ENCODE measurements at places on chromosomes 6 and 20. TPM values are rescaled to one million over a fixed set of nuclear protein-coding genes. Genes with fewer than 3 reads are reported as not detected.
A peak's percentile ranks its signal among the peaks of the same experiment; 100 is the strongest.

DNA sequence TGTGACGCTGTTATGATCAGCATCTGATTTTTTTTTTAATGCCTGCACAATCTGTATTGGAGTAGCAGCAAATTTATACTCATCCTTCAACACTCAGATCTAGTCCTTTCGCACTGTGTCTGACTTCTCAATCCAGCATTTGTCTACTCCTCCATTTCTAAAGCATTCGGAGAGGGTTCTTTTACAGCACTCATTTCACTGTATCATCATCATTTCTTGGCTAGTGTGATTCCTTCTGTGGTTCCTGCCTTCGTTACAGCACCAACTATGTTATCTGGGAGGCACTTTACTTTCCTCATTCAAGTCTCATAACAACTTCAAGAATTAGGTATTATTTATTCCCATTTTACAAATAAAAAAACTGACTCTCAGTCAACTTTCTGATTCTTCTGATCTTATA lies 18.0 kb downstream of the NUDT3 start:
- DNase-seq: no peak

GRCh38 chr6:16966791-16967469 lies 134.9 kb upstream of the STMND1 start:
- no peak for DNase-seq

DNA sequence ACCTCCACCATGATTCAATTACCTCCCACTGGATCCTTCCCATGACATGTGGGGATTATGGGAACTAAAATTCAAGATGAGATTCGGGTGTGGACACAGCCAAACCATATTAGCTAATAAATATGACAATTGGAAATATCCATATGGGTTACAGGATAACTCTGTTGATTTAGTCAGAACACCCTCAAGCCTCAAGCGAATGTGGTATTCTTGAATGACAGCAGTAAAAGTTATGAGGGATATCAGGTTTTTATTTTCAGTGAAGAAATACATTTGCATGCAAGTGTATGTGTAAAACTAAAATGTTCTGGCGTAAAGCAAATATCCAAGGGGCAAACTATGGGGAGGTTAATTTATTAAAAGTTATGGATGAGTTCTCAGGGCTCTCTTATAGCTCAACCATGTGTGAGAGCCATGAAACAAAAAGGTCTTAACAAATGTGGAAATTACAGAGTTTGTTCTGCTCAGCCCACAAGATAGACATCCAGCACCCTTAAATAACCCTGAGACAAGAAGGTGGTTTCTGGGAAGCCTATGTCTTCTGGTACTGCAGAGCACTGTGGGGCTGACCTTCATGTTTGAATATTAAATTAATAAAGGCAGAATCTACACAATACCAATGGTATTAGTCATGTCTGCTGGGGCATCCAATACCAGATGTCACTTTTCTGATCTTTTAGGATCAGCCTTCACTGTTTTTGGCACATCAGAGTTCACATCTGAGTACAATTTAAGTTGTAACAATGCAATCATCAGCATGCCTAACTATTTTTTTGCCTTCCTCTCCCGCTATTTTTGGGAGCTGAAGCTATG lies 370.5 kb upstream of the RSPO3 start:
- DNase-seq: no peak

GRCh38 chr20:18702736-18703135 lies 110.8 kb upstream of the SCP2D1 start:
- no peak for DNase-seq

GRCh38 chr6:100057941-100058340 lies 63.9 kb upstream of the MCHR2 start:
- no peak for DNase-seq

- DNase-seq: no peak
Measured at GRCh38 chr20:36587388-36588070, 14.1 kb downstream of the TGIF2 start.

The SLC32A1 gene
- total RNA-seq: not detected

- no peak for DNase-seq
Measured at GRCh38 chr20:54335299-54335698, 127.4 kb downstream of the PFDN4 start.

DNA sequence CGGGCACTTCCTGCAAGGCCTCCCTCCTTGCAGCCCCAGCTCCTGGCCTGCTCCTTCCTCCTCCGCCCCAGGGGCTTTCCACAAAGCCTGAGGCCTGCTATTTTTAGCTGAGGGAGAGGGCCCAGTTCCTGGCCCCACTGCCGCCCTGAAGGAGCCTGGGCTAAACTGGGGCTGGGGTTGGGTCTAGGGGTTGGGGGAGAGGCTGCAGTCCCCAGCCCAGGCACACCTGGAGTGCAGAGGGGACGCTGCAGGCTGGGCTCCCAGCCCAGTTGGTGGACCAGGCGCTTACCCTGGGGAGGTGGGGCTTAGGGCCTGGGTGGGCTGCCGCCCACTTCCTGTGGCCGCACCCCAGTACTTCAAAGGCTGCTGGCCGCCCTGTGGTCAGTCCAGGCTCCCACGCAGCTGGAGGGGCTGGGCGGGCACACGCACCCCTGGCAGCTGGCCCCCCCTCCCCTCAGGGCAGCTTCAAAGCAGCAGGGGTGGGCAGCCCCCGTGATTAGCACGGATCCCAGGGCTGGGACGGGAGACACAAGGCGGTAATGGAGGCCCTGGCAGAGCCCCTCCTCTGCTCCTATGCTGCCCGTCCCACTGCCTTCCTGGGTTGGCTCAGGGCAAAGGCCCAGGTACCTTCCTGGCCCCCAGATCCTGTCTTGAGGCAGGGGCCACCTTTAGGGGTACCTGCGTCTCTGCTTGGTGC lies 7.1 kb upstream of the ABHD16B start:
- peak; percentile 59 for DNase-seq

The SOBP gene
- total RNA-seq: 0.08 TPM

- DNase-seq: no peak
Measured at GRCh38 chr20:34131491-34131890, 19.4 kb upstream of the EIF2S2 start.

The ANKEF1 gene
- 6.8 TPM for total RNA-seq

The SRMS gene
- total RNA-seq: not detected

Measured in HT-29 (cell line).